ENCODE measurements at places on chromosomes 12 and 14.

DNA sequence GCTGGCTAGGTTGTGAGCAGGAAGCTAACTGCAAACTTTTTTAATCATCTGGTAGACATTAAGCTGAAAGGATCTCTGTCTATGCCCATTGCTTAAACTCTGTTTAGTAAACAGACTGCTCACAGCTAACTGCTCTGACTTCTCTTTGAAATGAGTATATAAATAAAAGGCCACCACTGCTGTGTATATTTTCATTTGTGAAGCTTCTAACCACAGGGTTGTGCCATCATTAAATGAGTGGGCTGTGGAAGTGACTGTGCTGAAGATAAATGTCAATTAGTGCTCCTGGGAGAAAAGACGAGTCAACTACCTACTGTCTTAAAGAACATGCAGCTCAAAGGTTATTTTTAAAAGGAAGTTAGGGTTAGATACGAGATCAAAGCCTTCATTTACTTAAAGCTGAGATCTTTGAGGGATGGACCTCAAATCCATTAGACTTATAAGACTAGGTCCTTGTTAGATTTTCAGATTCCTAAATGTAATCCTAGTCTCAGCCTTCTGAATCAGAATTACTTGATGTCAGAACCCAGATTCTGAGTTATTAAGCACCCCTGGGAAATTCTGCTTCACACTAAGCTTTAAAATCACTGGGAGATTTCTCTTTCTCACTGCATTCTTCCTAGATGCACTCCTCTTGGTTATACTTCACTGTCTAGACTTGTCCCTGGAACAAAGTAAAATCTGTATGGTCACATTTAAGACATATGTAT, 213.1 kb upstream of the FLRT2 start:
- no peak for DNase-seq

- no peak for DNase-seq
These were observed 10.6 kb downstream of the SAMD4A start for GRCh38 chr14:54577494-54577893.

GRCh38 chr12:54126696-54127537, 61.9 kb downstream of the SMUG1 start:
- DNase-seq: no peak

DNA sequence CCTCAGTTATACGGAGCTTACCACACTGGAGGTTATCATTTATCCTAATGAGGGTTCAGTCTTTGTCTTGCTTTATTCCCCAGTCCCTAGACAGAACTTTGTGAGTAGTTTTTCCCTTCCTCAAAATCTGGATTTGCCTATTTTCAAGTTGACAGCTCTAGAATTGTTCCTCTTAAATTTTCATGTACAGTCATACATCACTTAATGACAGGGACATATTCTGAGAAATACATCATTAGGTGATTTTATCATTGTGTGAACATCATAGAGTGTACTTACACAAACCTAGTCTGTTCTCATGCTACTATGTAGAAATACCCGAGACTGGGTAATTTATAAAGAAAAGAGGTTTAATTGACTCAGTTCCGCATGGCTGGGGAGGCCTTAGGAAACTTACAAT, 3.1 kb downstream of the PRKAB1 start:
- no peak for DNase-seq

DNA sequence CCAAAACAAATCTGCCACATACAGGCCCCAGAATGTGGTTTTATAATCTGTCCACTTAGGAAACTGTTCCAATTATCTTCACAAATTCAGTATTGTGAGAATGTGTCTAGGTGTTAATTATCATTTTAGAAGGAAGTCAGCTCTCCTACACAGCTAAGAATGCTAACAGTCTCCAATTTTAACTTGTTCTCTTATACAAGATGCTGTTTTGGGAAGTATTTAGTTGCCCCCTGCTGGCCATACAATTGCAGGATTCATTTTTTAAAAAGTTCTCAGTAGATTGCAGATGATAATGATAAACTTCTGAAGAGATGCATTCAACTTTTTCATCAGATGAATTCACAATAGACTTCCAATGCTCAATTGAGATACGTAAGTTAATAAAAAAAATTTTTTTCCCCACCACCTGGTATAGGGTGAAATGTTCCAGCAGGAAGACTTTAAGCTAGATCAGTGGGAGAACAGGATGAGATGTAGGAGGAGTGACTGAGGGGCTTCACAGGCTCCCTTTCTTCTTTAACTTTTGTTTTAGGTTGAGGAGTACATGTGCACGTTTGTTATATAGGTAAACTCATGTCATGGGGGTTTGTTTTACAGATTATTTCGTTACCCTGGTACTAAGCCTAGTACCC, 27.3 kb upstream of the OSBPL8 start:
- peak; percentile 5 for DNase-seq

DNA sequence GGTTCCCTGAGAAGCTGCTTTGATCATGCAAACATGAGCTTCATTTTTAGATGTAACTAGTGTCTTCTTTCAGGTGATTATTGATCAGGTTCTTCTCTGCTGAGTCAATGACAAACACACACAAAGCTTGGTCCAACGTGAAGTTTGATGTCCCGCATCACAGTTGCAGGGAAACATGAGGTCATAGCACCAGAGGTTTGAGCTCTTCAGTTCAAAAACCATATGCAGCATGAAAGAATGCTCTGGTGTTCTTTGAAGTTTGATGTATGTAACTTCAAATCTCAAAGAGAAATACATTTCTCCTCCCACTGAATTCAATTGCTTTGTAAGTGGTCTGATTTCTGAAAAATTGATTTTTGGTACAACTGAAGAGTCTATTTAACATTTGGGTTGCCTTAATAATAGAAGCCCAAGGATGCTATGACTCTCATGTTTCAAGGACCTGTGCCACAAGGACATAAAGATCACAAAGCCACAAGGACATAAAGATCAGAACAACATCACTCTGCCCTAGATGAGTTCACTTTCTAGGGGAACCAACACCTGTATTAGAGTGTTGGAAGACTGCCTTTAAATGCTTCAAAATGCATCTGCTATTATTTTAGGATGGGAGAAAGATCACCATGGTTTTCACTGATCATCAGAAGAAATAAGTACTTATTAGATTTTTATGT, 31.1 kb upstream of the AMIGO2 start:
- no peak for DNase-seq

DNA sequence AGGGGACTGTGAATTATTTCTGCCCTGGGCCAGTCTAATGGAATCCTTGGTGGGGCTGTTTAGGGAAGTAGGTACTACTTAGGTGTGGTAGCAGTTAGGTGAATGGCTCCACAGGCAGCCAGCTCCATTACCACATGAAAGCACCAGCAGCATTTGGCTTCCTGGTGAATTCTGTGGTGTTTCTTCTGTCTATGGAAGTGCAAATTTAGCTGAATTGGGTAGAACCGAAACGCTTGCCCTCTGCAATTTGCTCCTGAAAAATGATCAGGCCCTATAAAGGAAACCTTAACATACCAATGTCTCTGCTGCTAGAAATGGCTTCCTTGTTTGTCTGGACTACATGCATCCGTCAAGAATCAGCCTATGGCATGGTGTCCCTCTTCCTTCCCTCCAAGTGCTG, 16.4 kb downstream of the FLRT2 start:
- no peak for DNase-seq

GRCh38 chr12:104643093-104643818, 186.5 kb downstream of the CHST11 start:
- no peak for DNase-seq

GRCh38 chr12:50642035-50642451, 121.9 kb upstream of the ATF1 start:
- DNase-seq: no peak

DNA sequence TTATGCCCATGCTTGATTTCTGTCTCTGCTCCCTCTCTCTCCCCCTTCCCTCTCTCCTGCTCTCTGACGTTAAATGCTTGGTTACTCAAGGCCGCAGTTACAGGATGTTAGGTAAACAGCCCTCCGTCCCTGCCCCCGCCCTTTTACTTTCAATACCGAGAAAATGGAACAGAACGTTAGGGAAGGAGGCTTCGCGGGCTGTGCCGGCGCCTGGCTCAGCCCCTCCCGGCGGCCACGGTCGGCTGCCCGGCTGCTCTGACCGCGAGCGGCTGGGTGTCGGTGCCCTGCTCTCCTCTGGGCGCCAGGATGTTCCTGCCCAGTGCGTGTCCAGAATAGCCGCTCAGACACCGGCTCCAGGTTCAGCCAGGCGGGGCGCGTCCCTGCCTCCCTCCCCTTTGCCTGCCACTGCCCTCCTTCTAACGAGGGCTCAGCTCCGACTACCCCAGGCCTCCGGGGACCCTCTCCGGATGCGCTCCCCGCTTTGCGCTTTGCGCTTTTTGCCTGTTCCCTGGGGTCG, 166.1 kb downstream of the ADCK1 start:
- DNase-seq: no peak

DNA sequence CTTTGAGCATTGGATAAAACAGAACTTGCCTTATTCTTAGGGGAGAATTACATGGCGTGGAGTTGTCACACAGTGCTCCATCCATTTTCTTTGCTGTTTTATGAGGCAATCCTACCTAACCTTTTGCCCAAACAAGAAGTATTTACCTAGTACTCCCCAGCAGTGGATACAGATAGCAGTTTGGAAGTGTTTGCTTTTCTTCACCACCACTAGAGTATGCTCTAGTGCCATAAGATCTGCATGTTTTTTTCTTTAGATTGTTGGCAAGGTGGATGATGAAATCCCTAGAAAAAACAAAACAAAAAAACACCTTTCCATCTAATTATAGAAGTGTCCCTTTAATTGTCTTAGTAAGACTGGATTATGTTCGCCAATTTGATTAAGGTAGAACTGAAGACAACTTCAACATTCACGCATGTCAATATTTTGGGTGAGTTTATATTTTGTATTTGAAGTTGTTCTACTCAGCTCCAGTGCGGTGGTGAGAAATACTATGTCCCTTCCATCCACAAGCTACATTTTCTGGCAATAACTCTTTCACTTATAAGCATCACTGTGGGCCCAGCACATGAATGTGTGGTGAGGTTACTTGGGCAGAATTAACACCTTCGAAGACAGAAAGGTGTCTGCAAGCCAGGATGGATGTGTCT, 23.6 kb upstream of the TMEM260 start:
- peak; percentile 54 for DNase-seq

DNA sequence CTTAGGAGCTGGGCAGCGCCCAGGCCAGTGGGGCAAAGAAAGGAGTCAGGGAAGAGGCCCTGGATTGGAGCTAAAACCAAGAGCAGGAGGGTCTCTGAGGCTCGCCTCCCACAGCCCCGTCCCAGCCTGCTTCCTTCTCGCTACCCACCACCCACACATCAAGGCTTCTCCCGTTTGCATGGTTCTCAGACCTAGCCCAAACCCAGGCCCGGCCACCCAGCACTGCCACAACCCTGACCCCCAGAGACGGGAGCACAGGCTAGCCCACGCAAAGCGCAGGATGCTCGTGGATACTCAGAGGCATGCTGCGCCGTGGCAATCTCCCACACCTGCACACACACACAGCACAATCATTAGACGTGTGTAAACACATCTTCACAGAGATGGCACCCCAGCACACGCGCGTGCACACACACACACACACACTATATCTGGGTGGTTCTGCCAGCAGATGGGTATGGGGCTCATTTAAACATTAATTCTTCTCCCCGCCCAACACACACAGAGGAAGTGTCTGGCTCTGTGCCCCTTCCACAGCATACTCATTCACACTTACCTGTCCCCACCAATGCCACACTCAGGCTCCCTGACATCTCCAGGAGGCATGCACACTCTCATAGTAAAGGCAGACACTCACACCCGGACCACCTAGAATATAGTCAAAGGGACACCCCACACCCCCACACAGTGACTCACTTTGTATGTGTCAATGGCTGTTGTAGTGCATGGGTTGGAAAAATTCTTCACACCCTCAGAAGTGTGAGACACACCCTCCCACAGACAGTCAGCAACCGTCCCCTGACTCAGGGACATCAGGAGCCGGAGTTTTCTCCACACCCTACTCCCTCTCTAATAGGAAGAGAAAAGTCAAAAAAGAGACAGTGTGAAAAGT, 1.1 kb downstream of the CARMIL3 start:
- DNase-seq: no peak

- no peak for DNase-seq
These were observed 3.7 kb downstream of the BATF start for GRCh38 chr14:75525969-75526368.

DNA sequence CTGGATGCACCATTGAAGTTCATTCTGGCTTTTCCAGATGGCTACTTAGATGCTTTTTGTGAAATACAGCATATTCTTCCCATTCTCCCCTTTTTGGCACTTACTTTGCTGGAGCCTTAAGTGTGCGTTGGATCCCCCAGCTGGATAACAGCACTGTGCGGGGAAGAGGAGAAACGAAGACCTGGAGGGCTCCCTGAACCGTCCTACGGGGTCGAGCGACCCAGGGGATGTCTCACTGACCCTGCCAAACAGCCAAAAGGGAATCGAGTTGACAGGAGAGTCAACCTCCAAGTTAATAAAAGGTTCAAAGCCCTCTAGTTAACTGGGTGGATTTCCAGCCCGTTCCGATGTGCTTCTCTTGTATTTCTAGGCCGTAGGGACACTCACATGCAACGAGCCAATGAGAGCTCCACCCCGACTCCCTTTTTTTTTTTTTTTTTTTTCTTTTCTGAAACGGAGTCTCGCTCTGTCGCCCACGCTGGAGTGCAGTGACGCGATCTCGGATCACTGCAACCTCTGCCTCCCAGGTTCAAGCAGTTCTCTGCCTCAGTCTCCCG, 1.0 kb upstream of the CAMKK2 start:
- peak; percentile 39 for DNase-seq

DNA sequence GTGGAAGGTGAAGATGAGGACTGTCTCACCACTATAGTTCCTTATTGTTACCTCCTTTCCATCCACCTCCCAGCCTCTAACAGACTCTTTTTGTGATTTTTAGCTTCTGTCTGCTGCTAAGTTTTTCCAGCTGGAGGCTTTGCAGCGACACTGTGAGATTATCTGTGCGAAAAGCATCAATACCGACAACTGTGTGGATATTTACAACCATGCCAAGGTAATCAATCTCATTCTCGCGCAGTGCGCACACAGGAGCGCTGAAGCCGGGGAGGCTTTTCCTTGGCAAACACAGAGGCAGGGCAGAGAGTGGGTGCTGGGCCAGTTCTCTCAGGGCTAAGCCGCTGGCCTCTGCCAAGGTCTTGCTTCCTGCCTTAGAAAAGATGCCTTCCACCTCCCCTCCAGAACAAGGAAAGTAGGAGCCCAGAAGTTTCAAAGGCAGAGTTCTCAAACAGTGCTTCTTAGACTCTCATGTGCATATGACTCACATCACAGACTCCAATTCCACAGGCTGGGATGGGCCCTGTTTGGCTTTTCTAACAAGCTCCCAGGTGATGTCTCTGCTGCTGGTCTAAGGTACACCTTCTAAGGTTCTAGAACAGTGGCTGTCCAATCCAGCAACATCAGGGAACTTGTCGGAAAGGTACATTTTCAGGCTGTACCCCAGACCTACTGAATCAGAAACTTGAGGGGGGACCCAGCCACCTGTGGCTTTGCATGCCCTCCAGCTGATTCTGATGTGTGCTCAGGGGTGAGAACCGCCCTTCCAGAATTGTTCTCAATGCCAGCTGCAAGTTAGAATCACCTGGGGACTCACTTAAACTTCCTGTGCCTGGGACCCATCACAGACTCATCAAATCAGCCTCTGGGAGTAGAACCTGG, 33.8 kb upstream of the PWP1 start:
- DNase-seq: no peak

GRCh38 chr12:8088574-8088973, 6.5 kb downstream of the NECAP1 start:
- DNase-seq: no peak

- peak; percentile 13 for DNase-seq
These were observed 87.6 kb downstream of the SEC23A start for GRCh38 chr14:39015360-39015961.

Data from NCI-H2081 (cell line).